ENCODE measurements at places on chromosomes 1 and 21.

- DNase-seq, result peak; percentile 77
These were observed 16.4 kb upstream of the TARBP1 start for GRCh38 chr1:234495231-234495990.

GRCh38 chr1:98660940-98661543 is 479 bp upstream of the SNX7 start:
- DNase-seq, result no peak

GRCh38 chr1:115469703-115470476 is 131.8 kb upstream of the NGF start:
- peak; percentile 85 for DNase-seq

GRCh38 chr1:238861342-238862066 is 524.9 kb upstream of the CHRM3 start:
- no peak for DNase-seq

DNA sequence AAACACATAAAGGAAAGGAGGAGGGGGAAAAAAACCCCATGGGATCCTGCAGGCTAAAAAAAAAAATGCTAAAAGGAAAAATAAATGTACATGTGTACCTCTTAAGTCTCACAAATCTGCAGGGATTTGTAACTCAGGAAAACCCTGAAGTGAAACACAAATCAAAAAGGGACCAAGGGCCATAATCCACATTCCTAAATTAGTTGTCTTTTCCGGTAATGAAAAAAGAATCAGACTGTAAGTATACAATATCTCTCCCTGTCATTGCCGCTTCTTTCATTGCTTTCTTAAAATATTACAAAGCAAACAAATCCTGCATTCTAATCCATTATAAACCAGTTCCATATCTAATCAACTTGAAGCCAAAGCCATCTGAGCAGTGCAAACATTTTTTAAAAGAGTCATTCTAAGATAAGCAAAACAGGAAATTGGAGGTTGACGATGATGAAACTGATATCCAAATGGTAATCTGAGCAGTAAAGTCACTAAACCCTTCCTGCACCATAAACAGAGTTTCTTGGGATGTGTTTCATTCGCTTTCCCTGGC is 58.7 kb upstream of the SIM2 start:
- DNase-seq, result no peak

GRCh38 chr1:24853649-24854048 is 76.4 kb downstream of the RUNX3 start:
- no peak for DNase-seq

DNA sequence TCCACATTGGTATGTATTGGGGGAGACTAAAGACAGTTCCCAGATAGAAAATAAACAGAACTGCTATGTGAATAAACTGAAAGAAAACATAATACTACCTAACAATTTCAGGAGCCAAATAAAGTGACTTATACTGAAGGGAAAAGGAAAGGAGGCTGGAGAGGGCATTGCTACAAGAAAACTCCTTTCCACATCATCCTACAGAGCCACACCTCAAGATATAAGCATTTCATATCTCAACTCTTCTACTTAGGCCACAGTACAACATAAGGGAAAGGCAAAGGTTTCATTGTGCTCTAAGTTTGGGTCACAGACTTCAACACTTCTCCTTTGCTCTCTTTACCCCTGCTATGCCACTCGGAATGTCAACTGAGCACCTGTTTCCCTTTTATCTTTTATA is 54.9 kb downstream of the ST7L start:
- no peak for DNase-seq

DNA sequence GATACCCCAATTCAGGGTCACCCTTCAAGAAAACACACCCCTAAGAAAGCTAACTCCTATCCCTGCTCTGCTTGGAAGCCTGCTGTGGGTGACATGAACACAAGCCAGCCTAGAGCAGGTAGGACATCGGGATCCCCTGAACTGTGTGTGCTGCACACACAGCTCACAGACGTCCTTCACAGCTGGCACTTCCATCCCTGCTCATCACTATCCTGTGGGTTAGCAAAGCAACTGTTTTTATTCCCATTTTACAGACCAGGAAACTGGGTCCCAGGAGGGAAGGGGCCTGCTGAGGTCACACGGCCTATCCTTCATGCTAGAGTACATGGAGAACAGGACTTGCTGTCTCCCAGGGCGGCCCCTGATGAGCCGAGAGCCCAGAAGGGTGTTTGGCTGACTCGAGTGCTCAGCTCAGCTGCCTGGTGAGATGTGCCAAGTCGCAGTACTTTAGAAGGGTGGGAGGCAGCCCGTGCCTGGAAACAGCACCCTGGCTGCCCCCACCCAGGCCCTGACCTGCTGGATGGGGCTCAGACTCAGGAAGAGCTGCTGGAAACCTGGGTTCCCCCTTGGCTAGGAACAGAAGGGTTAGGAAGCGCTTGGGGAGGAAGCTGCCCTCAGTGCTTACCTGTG is 28.3 kb upstream of the BTG2 start:
- DNase-seq, result no peak

GRCh38 chr1:8370905-8371315 is 53.0 kb downstream of the SLC45A1 start:
- no peak for DNase-seq

DNA sequence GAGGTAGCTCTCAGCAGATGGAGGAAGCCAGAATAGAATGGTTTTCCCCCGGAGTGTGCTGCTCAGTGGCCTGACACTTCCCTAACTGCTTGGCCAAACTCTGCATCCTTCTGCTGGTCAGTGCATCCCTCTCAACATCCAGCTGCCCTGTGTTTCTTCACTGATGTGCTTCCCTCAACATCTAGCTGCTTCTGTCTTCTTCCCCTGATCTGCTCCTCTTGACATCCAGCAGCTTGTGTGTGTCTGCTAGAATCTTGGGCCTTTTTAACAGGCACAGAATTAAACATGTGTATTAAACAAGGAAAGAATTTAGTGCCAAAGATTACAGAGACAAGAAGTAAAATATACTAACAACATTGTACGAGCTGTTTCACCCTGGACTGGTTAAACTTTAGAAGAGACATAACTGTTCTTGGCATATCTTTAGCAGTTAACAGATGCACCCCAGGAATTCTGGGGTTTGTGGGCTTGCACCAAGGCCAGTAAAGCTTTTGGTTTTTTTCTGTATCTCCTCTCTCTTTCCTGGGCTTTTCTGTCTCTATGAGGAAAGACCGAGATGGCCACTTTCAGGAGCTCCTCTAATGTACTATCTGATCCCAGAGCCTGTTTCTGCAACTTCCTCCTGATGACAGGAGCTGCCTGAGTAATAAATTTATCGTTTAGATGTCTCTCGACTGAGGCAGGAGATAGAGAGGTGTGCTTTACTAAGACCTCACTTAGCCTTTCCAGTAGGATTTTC is 34.8 kb upstream of the HSD3B1 start:
- no peak for DNase-seq

GRCh38 chr1:63475761-63476160 is 47.3 kb downstream of the ITGB3BP start:
- DNase-seq, result no peak

- no peak for DNase-seq
These were observed 45.2 kb downstream of the TENT5C start for GRCh38 chr1:117650840-117651568.

DNA sequence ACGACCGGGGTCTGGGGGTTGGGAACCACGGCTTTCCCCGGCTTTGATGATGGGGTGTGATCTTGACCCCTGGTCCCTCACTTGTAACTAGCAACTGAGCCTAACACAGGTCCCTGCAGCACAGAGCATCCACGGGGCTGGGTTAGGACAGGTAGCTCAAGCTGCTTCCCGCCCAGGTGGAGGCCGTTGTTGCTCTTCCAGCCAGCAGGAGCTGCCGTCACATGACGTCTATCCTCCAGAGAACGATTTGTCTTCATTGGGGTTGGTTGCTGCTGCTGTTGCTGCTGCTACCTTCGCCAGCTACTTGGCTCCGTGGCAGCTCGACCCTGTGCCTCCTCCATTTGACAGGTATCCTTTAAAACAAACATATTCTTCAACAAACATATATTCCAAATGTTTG is 74.3 kb upstream of the ADAR start:
- no peak for DNase-seq

GRCh38 chr1:3858231-3858981 is 1.1 kb downstream of the DFFB start:
- DNase-seq, result peak; percentile 8

GRCh38 chr1:225651872-225652728 is 823 bp downstream of the ENAH start:
- peak; percentile 50 for DNase-seq

GRCh38 chr1:61083013-61083806 is 849 bp downstream of the NFIA start:
- peak; percentile 27 for DNase-seq

DNA sequence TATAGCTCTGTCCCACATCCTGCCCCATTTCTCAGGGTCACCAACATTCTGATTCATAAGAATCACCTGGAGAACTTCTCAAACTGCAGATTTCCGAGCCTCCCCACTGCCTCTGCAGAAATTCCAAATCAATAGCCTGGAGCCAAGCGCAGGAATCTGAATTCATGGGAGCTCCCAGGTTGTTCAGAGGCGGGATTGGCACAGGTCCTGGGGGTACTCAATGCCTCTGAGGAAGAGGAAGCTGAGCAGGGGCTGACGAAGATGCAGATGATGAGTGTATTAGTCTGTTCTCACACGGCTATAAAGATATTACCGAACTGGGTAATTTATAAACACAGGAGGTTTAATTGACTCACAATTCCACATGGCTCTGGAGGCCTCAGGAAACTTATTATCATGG is 455.5 kb downstream of the MATN1 start:
- no peak for DNase-seq

DNA sequence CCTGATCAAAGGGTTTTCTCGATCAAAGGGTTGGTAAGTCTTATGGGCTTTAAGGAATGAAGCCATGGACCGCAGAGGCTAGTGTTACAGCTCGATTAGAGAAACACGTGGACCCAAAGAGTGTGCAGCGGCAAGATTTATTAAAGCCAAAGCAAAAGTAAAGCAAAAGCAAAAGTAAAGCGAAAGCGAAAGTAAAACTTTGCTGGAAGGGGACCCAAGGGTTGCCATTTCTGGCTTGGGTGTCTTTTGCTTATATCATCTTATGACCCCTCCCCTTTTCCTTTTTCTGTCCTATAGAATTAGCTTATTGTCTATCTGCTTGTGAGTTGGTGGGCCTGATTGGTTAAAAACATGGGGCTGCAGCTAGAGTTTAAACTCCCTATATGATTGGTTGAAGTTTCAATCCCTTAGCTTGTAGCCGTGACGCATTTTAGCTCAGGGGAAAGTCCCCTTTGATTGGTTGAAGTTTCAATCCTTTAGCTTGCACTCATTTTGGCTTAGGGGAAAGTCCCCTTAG is 957.0 kb downstream of the AMY1C start:
- DNase-seq, result peak; percentile 12

GRCh38 chr1:183733715-183734114 is 71.2 kb upstream of the RGL1 start:
- DNase-seq, result no peak

DNA sequence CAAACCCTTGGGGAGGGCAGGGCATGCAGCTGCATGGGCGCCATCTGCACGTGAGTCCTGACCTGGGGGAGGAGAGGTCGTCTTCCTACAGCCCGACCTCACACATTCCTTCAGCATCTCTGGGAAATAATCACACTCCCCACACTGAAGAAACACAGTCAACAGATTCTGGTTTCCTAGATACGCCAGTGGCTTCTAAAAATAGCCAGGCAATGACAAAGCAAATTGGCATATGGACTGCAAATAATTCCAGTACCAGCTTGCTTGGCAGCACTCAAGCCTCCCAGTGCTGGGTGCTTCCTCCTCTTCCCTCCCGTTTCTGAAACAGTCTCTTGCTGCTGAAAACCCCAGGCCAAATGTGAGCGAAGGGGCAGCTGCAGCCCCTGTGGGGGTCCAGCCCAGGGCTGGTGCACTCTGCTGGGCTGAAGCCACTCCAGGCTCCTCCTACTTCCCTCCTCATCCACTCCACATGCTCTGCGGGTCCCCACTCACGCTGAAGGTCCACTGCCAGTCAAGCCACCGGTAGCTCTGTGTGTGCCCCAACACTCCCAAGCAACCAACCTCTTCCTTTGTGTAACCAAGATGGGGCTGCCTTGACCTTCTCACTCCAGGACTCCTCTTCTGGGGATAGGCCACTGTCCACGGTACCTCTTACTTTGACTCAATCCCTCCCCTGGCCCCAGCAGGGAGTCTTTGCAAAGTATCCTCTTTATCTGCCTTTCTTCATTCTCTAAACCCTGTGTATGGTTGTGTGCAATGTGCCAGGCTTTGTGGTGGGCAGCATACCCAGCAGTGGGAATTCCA is 69.0 kb downstream of the KCND3 start:
- no peak for DNase-seq

DNA sequence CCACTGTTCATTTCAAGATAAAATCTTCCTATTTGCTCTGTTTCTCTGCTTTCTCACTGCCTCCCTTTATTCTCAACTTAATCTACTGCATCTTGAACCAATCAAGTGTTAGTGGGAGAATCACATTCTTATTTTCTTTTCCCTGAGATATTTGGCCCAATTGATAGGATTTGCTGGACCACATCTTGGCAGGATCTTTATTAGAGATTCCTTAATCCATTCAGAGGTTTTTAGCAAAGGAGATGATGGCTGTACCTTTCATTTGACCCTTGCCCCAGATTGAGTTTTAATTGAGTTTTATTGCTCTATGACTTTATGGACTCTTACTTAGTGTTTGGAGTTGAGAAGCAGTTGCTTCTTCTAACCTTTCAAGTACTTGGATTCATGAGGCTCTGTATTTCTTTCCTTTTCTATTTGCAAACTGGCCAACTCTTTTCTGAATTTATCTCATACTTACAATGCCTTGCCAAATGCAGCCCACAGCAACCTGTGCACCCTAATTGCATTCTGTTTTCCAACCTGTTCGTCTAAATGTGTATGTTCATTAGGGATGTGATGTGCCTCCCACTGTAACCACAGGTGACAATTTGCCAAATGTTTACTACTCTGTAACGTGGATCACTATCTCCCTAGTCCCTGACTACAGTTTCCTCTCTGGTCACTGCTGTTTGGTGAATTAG is 274.8 kb upstream of the KAZN start:
- no peak for DNase-seq

DNA sequence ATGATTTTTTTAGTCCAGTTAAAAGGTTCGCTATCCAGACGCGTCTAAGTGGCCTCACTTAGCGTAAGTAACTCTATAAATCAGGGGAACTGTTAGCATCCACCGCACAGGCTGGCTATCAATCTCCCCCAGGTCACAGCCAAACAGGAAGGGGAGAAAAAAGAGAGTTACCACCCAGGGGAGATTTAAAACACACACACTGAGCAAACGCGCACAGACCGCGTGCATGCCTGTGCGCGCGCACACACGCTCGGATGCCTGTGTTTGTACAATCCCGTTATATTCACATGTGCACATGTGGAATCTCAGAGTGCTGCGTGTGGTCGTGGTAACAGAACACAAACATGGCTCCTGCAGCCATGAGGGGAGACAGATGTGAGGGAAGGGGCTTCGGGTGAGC is 125.4 kb downstream of the CASZ1 start:
- no peak for DNase-seq

GRCh38 chr1:106072909-106073600 is 983.4 kb upstream of the PRMT6 start:
- DNase-seq, result no peak

- DNase-seq, result no peak
These were observed 3.1 kb downstream of the TMEM234 start for GRCh38 chr1:32219022-32219421.

GRCh38 chr1:66731170-66731865 is 20.9 kb upstream of the DYNLT5 start:
- no peak for DNase-seq

- no peak for DNase-seq
These were observed 24.3 kb upstream of the IKBKE start for GRCh38 chr1:206445911-206446356.
